Progenitor cell of endocrine pancreas (in vitro differentiated cells): ENCODE measurements at places on chromosomes 5 and 9.

DNA sequence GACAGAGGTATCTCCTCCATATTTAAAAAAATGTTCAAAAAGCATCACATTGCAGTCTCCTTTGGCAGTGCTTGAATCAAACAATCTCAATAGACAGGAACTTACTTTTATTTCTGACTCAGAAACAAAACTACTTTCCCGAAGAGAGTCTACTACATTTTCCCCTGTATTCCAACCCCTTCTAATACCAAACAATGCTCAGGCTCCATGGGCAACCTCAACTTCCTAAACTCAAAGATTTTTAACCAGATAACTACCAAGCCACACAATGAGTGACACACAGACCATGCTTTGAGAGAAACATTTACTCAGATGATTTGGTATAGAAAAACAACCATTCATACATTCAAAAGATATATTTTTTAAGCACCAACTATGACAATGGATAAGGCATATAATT lies 70.5 kb downstream of the APBA1 start:
- H3K27ac ChIP-seq: no peak overlapping the region
- H3K4me1 ChIP-seq: no peaks in the 10 kb centered on the region
- no peaks in the 10 kb centered on the region for H3K36me3 ChIP-seq
- no peak for DNase-seq
- no peak overlapping the region for H3K4me3 ChIP-seq

- DNase-seq: no peak
- no peak overlapping the region for H3K4me3 ChIP-seq
- H3K27me3 ChIP-seq: no peaks in the 10 kb centered on the region
- peaks cover 9% of the 10 kb centered on the region for H3K4me1 ChIP-seq
Measured at GRCh38 chr5:66472010-66472409, 124.2 kb upstream of the MAST4 start.

DNA sequence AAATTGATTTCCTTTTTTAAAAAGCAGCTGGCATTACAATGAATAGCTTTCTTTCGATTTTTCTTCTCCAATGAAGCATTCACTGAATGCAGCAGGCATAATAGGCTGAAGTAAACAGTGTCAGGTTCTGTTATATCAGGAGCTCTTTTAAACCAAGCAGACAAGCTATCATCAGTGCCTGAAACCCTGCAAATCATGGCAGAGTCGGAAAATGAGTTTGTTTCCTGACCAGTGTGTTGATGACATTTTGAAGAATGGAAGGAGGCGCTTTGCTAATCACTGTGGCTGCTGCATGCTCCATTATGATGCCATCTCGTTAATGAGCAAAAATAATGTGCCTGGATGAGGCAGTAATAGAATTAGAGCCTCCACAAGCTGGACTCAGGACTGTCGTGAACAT lies 284.5 kb downstream of the ZNF608 start:
- H3K36me3 ChIP-seq: no peaks in the 10 kb centered on the region
- no peak overlapping the region for H3K4me3 ChIP-seq
- DNase-seq: no peak
- peak overlapping the region; percentile 30 for H3K27ac ChIP-seq

- H3K4me3 ChIP-seq: no peak overlapping the region
- DNase-seq: no peak
- no peaks in the 10 kb centered on the region for H3K36me3 ChIP-seq
- H3K4me1 ChIP-seq: no peaks in the 10 kb centered on the region
- H3K27ac ChIP-seq: no peak overlapping the region
Measured at GRCh38 chr9:114900942-114901802, 29.2 kb downstream of the TNFSF8 start.

DNA sequence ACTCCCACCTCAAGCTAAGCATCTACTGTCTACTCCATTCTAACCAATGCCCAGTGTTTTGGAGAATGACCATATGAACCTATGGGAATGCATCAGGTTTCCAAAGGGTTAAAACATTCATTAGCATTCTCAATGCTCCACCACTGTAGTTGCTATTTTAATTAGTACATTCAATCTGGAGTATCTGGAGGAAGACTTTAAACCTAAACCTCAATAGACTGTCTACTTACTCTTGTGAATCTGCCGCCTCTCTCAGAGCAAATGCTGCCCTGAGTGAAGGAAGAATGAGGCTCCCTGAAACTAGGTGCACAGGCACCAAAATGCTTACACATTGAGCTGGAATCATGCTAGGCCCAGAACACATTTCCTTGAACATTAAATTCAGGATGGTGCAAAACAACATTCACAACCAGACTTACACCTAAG lies 2.0 kb downstream of the ENC1 start:
- no peak for DNase-seq
- H3K4me1 ChIP-seq: peaks cover 39% of the 10 kb centered on the region
- peaks cover 23% of the 10 kb centered on the region for H3K36me3 ChIP-seq
- peak overlapping the region; percentile 95 for H3K4me3 ChIP-seq
- H3K27ac ChIP-seq: peak overlapping the region; percentile 93

- no peak overlapping the region for H3K27ac ChIP-seq
- no peaks in the 10 kb centered on the region for H3K36me3 ChIP-seq
- H3K4me3 ChIP-seq: no peak overlapping the region
- no peaks in the 10 kb centered on the region for H3K27me3 ChIP-seq
- H3K4me1 ChIP-seq: no peaks in the 10 kb centered on the region
Measured at GRCh38 chr9:101586651-101587050, 8.1 kb downstream of the PPP3R2 start.

DNA sequence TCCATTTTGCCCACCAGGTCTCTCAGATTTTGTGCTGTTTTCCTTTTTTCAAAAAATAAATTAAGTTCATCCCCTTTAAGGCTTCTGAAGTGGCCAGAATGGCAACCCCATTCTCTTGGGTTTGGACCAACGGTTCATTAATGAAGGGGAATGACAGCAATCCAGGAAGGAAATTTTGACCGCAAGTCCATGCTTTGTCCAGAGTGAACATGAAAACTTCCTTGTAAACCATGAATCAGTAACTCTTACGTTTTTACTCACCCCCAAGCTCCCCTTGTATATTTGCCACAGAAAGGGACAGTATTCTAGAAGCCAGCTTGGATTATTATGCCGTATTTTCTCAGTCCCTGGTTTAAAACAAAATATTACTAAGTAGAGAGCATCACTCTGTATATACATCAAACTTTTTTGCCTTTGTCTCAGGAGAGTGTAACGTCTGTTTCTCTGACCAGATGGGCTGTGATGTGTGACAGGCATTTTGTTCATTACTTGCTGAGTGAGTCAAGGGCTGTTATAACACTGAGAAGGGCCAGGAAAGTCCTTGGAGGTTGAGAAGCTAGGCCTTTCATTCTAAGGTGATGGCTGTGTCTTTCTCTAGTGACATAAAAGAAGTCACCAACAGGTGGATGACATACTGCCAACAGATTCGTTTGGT lies 148.2 kb downstream of the SMARCA2 start:
- H3K4me1 ChIP-seq: peaks cover 21% of the 10 kb centered on the region
- no peak overlapping the region for H3K4me3 ChIP-seq
- H3K27me3 ChIP-seq: no peaks in the 10 kb centered on the region

DNA sequence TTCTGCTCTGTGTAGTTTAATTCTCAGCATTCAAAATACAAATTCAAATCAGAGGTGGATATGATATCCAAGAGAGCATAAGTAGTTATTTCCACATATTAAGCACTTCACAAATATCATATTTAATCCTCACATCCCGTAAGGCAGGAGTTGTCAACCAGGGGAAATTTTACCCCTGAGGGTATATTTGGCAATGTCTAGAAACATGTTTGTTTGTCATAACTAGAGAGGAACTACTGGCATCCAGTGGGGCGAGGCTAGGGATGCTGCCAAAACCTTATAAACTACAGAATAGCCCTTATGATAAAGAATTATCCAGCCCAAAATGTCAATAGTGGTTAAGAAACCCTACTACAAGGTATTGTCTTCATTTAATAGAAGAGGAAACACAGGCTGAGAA lies 619.4 kb downstream of the SLCO4C1 start:
- H3K4me3 ChIP-seq: no peak overlapping the region
- H3K36me3 ChIP-seq: no peaks in the 10 kb centered on the region
- H3K4me1 ChIP-seq: peaks cover 5% of the 10 kb centered on the region

DNA sequence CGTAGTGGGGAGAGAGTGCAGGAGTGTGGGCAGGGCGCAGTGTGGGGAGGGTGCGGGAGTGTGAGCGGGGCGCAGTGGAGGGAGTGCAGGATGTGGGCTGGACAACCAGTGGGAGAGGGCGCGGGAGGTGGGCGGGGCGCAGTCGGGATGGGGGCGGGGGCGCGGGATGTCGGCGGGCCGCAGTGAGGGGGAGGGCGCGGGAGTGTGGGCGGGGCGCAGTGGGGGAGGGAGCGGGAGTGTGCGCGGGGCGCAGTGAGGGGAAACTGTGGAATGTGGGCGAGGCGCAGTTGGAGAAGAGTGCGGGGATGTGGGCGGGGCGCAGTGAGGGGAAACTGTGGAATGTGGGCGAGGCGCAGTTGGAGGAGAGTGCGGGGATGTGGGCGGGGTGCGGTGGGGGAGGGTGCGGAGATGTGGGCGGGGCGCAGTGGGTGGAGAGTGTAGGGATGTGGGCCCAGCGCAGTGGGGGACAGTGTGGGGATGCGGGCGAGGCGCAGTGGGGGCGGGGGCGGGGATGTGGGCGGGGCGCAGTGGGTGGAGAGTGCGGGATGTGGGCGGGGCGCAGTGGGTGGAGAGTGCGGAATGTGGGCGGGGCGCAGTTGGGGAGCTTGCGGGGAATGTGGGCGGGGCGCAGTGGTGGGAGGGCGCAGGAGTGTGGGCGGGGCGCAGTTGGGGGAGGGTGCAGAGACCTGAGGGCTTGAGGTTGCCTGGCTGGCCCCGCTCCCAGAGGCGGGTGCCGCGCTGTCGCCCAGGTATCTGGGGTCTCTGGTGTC lies at the start of gene NXNL2:
Gene NXNL2 (plus strand): TSS at position 723 of the 770 bp plus-strand sequence. CDS start 257 bp downstream, outside the sequence.
- H3K4me3 ChIP-seq: peak within 1 kb of the TSS; percentile 61
- no peaks in the 10 kb centered on the region for H3K36me3 ChIP-seq
- H3K27me3 ChIP-seq: peaks cover 78% of the 10 kb centered on the region
- H3K27ac ChIP-seq: peak within 1 kb of the TSS; percentile 28

DNA sequence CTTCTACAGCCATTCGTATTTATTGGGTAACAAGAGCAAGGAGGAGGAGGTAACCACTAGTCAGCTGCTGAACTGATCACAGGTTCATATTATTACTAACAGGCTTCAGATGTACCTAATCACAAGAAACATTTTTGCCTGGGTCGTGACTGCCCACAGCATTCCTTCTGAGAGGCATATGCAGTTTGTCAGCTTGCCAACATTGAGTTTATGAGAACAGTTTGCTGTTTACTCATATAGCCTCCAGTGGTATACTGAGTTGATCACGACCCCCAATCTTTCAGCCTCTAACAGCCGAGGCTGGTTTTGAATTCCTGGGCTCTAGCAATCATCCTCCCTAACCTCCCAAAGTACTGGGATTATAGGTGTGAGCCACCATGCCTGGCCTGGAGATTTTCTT lies 693.6 kb downstream of the TLE1 start:
- no peaks in the 10 kb centered on the region for H3K36me3 ChIP-seq
- no peak for DNase-seq
- H3K27me3 ChIP-seq: no peaks in the 10 kb centered on the region
- no peak overlapping the region for H3K27ac ChIP-seq

- H3K36me3 ChIP-seq: no peaks in the 10 kb centered on the region
- no peak overlapping the region for H3K27ac ChIP-seq
- DNase-seq: no peak
- H3K27me3 ChIP-seq: no peaks in the 10 kb centered on the region
Measured at GRCh38 chr5:34899066-34899465, 16.2 kb downstream of the RAD1 start.

- peaks cover 13% of the 10 kb centered on the region for H3K27me3 ChIP-seq
- no peak overlapping the region for H3K27ac ChIP-seq
- no peaks in the 10 kb centered on the region for H3K4me1 ChIP-seq
- no peak overlapping the region for H3K4me3 ChIP-seq
- no peak for DNase-seq
Measured at GRCh38 chr5:159041444-159042198, 58.1 kb downstream of the EBF1 start.

GRCh38 chr9:22084336-22085035 lies 75.4 kb upstream of the CDKN2B start:
- no peaks in the 10 kb centered on the region for H3K36me3 ChIP-seq
- peaks cover 12% of the 10 kb centered on the region for H3K4me1 ChIP-seq
- no peaks in the 10 kb centered on the region for H3K27me3 ChIP-seq
- no peak overlapping the region for H3K27ac ChIP-seq
- no peak overlapping the region for H3K4me3 ChIP-seq
- no peak for DNase-seq

- no peak for DNase-seq
- no peaks in the 10 kb centered on the region for H3K4me1 ChIP-seq
- no peaks in the 10 kb centered on the region for H3K36me3 ChIP-seq
- no peak overlapping the region for H3K4me3 ChIP-seq
Measured at GRCh38 chr9:119955276-119955675, 586.0 kb upstream of the BRINP1 start.
